CD14-positive monocyte (primary cell): ENCODE measurements at places on chromosomes 6 and 20. TPM values are rescaled to one million over a fixed set of nuclear protein-coding genes. Genes with fewer than 3 reads are reported as not detected.

- no peak for DNase-seq
Observed at GRCh38 chr20:9677100-9677623, 161.7 kb downstream of the PAK5 start.

LRRC1 gene
- polyA plus RNA-seq = 1.0 and 1.6 TPM in 2 replicates

DNA sequence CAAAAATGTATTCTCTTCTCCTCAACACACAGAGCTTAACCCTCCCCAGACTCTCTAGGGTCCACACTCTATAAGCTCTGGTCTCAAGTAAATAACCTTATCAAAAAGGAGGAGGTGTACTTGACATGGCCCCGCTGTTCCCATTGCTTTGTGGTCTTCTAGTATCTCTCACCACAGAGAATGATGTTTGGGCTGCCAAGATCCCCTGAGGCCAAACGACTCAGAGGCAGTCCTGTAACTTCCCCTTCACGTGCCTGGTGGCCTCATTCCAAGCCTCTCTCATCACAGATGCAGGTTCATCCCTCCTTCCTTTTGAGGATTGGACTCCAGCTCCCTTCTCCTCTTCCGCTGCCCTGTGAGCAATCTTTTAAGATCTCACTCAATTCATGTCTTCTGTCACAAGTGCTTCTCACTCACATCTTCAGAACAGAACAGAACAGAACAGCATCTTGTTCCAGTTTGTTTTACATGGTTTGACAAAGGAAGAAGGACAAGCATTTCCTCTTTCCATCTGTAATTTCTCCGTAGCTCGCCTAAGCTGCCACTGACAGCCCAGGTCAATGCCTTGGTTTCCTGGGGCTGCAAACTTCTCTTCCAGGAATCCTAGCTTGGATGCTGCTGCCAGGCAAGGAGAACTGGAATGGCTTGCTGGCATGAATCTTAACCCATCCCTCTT is 541.5 kb downstream of the CD83 start:
- DNase-seq = peak; percentile 88

PDE10A gene
- polyA plus RNA-seq = not detected in 2 replicates

WFDC6 gene
- not detected in 2 replicates for polyA plus RNA-seq

BPIFA2 gene
- polyA plus RNA-seq = not detected

GRCh38 chr6:133309579-133309978 is 68.4 kb downstream of the EYA4 start:
- DNase-seq = no peak

DNA sequence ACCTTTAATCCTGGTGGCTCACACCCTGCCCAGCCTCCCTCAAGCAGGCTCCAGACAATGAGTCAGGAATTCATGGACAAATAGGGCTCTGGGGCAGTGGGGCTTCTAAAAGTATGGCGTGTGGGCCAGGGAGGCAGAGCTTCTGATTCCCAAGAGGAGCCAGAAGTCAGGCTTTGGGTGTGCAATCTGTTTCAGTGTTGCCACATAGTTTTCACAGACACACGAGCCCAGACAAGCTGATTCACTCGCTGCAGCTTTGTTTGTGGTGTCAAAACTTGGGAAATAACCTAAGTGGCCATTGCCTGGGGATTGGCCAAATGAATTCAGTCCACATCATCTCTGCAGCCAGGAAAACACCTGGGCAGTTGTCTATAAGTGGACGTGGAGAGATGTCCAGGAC is 9.2 kb downstream of the PEDS1 start:
- peak; percentile 96 for DNase-seq

GRCh38 chr6:95081949-95082348 is 495.4 kb upstream of the MANEA start:
- DNase-seq = no peak

GRCh38 chr20:57622579-57623381 is 2.6 kb upstream of the ZBP1 start:
- peak; percentile 36 for DNase-seq

DNA sequence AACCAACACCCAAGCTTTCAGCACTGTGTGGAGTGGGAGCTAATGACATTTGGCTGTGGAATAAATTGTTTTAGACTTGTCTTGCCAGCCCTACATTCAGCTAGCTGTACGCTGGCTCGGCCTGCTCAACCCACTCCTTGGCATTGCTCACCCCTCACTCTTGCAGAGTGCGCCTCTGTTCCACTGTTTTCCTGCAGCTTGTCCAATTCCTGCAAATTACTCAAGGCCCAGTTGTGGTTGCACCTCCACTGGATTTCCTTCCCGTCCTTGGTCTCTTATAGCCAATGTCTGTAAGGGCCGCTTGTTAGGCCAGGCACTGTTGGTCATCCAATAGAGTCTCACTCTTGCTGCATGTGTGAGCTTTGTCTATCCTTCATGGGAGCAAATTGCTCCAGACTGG is 289.2 kb upstream of the RNF24 start:
- DNase-seq = no peak

FOXF2 gene
- not detected for polyA plus RNA-seq

PRL gene
- 0.42 TPM for polyA plus RNA-seq

DNA sequence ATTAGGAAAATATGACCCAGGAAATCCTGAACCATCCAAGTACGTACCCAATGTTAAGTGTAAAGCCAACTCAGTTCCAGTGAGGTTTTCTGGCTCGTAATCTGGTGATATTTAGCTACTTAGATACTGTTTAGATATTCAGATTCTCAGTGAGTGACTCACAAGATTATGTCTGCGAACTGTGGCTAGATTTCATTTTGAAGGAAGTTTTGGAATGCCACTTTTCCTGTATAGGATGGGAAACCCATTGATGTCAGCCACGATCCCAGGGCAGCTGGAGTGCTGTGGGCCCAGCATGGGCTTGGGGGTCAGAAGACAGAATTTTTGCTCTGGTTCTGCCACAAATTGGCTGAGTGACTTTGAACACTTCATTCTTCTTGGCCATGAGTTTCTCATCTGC is 76.3 kb downstream of the TMEM170B start:
- DNase-seq = no peak

GRCh38 chr6:112204350-112204706 is 50.0 kb downstream of the LAMA4 start:
- no peak for DNase-seq

PAK5 gene
- polyA plus RNA-seq = not detected

GRCh38 chr6:38161331-38161730 is 341.8 kb downstream of the ZFAND3 start:
- no peak for DNase-seq

DNA sequence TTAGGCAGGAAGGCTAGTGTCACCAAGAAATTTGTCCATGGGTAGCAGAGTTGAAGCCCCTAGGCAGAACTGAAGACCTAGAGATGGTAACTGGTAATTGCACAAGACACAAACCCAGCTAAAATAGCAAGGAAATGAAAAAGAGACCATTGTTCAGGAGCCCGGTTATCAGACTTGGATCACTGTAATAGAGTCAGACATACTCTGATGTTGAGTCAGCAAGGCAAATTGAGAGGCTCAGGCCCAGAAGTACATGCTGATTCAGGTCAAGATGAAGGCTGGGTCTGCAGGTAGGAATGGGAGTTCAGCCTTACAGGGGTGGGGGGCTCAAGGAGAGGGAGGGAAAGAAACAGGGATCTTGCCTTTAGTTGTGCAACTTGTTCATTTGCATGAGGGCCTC is 6.5 kb upstream of the TMEM242 start:
- no peak for DNase-seq

GRCh38 chr6:38034274-38034914 is 214.9 kb downstream of the ZFAND3 start:
- no peak for DNase-seq

WFDC12 gene
- polyA plus RNA-seq = not detected in 2 replicates

DNA sequence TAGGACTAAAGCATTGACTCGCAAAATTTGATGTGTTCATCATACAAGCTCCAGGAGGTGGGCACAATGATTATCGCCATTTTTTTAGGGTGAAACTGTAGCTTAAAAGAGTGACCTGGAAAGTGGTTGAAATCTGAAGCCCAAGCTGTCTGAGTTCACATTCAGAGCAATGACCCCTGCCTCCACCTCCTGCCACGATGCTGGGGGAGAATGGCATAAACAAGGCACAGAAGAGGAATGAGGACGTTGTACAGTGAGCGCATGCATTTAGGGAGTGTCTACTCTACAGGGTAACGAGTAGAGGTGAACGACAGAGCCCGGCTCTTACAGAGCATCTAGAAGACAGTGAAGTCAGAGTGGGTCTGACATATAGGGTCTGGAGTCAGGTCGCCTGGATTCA is 37.2 kb downstream of the CNKSR3 start:
- DNase-seq = no peak

BNIP5 gene
- not detected for polyA plus RNA-seq

F13A1 gene
- 105 TPM for polyA plus RNA-seq

- DNase-seq = peak; percentile 41
Observed at GRCh38 chr20:38229376-38230252, 30.9 kb downstream of the KIAA1755 start.

- no peak for DNase-seq
Observed at GRCh38 chr6:47592131-47592840, 106.1 kb upstream of the ADGRF4 start.

GRCh38 chr20:3753098-3753497 is 14.5 kb downstream of the ADISSP start:
- peak; percentile 60 for DNase-seq

GRCh38 chr6:145673504-145673903 is 61.8 kb downstream of the EPM2A start:
- no peak for DNase-seq

GRCh38 chr6:26539071-26539615 is 977 bp downstream of the HMGN4 start:
- no peak for DNase-seq

ARHGAP40 gene
- not detected for polyA plus RNA-seq

CCM2L gene
- polyA plus RNA-seq = not detected

DNA sequence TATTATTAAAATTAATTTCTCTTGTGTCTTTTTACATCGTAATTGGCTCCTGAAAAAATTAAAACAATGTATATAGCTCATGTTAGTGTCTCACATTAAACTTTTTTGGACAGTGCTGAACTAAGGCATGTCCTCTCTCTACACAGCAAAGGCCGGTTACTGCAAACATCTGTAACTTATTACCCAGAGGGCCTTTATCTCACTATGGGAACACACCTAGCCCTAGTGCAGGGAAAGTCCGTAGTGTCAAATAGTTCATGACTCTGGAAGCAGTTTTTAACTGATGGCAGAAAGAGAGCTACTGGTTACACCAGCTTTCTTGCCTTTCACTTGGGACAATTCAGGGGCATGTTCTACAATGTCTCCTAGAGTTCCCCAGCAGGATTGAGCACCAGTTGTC is 82.2 kb downstream of the PAK5 start:
- no peak for DNase-seq

GRCh38 chr6:144181639-144182038 is 31.3 kb downstream of the STX11 start:
- peak; percentile 64 for DNase-seq

- no peak for DNase-seq
Observed at GRCh38 chr20:1686151-1686748, 28.7 kb upstream of the SIRPG start.

GRCh38 chr6:169921853-169922824 is 170.7 kb downstream of the ERMARD start:
- DNase-seq = no peak

GRCh38 chr6:6270948-6271535 is 49.4 kb downstream of the F13A1 start:
- peak; percentile 16 for DNase-seq

- no peak for DNase-seq
Observed at GRCh38 chr6:127554435-127555006, 22.5 kb upstream of the C6orf58 start.

DNA sequence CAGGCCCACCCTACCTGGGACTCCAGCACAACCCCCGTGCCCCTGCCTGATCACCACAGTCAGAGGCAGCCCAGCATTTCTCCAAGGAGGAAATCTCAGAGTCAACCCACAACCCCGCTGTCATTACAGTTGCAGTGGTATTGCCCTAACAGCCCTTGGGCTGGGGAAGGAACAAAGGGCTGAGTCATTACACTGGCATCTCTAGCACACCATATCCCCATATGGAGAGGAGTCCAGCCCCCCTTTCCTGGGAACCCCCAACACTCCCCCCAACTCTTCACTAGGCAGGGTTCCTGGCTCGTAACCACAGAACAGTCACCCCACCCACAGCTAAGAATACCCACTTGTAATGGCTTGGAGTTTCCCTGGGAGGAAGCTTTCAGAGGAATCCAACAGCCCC is 149.4 kb upstream of the OGFRL1 start:
- DNase-seq = no peak

- DNase-seq = no peak
Observed at GRCh38 chr20:39654171-39654570, 692.0 kb downstream of the DHX35 start.

GRCh38 chr6:154993026-154993425 is 2.1 kb upstream of the TIAM2 start:
- DNase-seq = no peak

DNA sequence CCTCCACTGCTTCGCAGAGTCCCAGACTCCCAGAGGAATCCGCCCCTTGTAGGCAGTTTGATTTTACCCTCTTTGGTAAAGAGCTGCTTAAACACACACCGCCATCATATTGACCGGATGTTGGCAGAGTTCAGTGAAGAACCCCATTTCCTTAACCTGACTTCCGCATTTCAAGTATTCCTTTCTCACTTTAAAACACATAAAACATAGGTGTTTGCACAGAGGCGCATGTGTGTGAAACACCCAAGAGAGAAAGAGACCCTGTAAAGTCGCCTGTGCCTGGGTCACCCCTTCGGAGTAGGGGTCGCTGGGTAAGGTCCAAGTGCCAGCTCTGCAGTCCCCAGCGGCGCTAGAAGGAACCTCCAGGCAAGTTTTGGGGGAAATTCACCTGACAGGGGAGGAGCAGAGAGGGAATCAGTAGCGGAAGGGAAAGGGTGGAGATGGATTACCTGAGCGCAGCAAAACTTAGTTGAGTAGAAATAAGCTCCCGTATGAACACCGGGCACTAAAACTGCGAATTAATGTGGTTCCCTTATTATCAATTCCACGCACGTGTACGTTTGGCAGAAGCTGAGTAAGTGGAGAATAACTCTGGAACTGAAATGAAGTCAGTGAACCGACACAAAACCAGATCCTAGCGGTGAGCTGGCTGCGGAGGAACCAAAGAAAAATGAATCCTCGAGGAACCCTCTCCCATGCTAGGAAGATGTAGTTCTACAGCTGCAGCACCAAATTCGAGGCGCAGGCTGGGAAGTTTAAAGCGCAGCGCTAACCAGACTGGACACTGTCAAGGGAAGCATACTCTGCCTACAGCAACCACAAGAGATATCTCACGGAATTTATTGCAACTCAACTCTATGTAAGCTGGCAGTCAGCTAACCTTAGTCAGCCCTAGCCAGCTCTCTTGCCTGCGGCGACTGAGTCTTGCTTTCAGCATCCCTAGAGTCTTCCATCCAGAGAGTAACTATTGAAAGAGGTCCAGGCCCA is 3.5 kb upstream of the HTR1B start:
- no peak for DNase-seq

DNA sequence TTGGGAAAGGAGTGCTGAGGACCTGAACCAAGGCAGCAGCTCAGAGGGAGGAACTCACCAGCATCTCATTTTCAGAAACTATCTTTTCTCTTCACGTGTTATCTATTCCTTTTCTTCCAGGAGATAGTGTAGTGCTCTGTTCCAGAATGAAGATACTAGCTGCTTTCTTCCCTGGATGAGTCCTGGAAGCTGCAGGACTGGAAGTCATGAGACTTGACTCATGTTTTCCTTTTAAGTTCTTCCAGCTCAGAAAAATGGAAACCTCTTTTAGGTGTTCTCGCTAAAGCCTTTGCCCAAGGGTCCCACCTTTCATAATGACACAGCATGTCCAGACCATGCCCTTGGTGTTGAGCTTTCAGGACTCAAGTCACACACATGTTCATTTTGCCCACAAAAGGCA is 106.7 kb downstream of the UNC5CL start:
- no peak for DNase-seq

- DNase-seq = no peak
Observed at GRCh38 chr6:105986998-105987397, 99.1 kb upstream of the PRDM1 start.

IP6K3 gene
- polyA plus RNA-seq = not detected
